ENCODE measurements at places on chromosomes 2 and 18.
A peak's percentile ranks its signal among the peaks of the same experiment; 100 is the strongest.

DNA sequence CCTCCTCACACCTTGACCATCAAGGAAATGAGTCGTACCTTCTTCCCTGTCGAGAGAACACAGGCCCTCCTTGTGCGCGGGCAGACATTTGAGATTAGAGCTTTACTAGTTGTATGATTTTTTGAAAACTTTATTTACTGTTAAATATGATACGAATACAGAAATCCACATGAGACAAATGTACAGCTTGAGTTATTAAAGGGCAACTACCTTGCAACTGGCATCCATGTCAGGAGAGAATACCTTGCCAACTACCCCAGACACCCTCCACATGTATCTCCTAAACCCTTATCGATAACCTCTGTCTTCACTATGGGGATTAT lies 28.3 kb downstream of the KLHL23 start:
- no peak for DNase-seq

GRCh38 chr2:169091761-169092519 lies 22.6 kb downstream of the DHRS9 start:
- no peak for DNase-seq

DNA sequence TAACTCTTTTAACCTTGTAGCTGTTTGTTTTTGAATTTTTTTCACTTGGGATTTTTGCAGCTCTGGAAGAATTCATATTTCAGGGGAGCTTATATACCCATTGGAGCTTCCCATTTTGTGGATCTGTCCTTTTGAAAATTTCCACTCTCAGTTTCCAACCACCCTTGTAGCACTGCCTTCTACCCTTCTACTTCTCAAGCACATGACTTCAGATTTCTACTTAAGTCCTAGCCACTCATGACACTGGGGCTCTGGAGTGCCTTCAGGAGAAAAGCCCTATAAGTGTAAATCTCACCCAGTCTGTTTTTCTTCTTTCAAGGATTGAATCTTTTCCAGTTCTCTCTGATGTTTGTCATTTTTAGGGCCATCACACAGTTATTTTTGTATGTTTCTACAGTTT lies 283.7 kb upstream of the KCNH7 start:
- DNase-seq, result no peak

DNA sequence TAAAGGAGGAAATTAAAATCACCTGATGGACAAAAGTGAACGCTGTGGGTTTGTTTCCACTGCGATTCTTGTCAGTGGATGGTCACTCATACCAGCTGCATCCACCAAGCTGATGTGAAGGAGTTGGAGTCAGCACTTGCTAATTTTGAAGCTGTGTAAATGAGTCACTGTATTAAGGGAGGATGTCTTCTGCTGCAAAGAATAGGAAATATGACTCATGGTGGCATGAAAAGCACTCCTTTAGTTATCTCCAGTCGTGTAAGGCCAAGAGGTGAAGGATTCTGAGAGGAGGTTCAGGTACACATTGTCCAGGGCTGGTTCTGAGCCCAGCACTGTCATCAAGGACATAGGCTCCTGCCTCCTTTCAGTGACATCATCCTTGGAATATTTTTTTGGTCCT lies 71.7 kb upstream of the SKOR2 start:
- no peak for DNase-seq

- DNase-seq, result peak; percentile 99
These were observed 95.3 kb downstream of the EIPR1 start for GRCh38 chr2:3282056-3282998.

- no peak for DNase-seq
These were observed 40.7 kb upstream of the BBS5 start for GRCh38 chr2:169438466-169439072.

DNA sequence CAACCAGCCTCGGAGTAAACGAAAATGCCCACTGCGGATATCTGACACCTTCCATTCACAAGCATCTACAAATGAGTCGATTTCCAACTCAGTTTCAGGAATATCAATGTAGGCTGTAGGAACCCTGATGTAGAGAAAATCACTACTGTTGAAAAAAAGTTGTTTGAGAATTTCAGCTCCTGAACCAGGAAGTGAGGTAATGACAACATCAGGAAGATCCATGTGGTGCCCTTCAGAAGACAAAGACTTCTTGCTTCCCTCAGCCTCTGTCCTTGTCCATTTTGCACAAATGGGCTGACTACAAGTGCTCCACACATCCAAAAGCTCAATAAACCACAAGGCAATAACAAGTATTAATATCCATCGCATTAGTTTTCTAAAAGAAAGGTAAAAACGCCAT lies 4.7 kb downstream of the DSEL start:
- DNase-seq, result no peak

DNA sequence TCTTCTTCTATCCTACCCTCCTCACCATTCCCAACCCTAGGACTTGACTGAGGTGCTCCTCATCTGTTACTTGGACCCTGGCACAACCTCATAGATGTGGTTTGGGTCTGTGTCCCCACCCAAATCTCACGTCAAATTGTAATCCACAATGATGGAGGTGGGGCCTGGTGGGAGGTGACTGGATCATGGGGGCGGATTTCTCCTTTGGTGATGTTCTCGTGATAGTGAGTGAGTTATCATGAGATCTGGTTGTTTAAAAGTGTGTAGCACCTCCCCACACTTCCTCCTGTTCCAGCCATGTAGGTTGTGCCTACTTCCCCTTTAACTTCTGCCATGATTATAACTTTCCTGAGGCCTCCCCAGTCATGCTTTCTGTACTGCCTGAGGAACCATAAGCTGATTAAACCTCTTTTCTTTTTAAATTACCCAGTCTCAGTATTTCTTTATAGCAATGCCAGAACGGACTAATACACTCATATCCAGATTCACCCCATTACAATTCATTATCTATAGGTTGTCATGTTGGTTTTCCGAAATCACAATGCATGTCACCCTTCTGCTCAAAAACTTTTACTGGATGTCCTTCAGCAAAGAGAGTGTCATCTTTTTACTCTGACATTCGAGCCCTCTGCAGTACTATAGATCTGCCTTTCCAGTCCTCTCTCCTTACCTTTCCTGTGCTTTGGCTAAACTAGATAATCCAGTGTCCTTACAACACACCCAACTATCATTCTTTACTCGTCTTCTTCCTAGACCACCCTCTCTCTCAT lies 45.7 kb downstream of the APOB start:
- no peak for DNase-seq

DNA sequence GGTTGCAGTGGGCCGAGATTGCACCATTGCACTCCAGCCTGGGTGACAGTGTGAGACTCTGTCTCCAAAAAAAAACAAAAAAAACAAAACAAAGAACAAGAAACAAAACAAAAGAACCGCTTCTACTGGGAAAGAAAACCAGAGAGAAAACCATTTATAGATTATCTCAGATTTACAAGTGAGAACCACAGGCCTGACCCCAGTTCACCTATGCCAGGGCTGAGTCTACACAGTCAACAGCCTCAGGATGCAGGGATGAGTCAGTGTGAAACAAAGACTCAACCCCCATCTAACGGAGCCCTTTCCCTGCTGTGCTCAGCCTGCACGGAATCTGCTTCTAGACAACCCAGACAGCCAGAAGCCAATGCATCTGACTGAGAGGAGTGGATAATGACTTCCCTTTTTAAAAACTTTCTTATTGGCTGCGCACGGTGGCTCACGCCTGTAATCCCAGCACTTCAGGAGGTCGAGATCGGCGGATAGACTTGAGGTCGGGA lies 25.5 kb upstream of the YWHAQ start:
- no peak for DNase-seq

- DNase-seq, result peak; percentile 73
These were observed 785.0 kb downstream of the CNTNAP5 start for GRCh38 chr2:124810132-124810531.

DNA sequence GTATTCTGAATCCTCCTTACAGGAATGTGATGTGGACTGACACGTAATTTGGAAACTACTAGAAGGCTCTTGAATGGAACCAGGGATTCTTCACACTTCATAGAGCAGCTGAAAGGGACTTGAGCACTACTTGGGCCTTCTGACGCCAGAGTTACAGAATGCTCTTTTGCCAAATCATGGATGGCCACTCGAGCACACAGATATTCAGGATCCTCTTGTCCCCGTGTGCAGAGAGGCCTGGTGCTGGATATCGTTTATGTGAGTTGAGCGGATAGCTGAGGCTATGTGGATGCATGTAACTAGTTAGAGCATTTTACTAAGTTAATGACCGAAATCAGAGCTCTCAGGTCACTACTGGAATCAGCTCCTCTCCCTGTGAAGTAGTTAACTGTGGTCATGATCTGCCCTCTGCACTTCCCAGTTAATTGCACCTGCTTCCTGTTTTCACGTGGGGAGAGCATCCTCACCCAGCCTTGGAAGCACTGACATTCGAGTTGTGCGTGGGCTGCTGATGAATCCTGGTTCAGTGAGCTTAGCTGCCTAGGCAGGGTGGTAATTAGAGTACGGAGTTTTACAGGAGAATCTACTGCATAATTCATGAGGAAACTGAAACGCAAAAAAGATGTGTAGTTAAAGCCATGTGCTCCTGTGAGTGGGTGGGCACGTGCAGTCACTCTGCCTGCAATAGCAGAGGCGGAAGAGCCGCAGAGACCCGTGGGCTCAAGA lies 5.2 kb upstream of the TPO start:
- no peak for DNase-seq

- DNase-seq, result no peak
These were observed 558 bp upstream of the CYP26B1 start for GRCh38 chr2:72148003-72148836.
